ENCODE measurements at places on chromosomes 6 and 20.

DNA sequence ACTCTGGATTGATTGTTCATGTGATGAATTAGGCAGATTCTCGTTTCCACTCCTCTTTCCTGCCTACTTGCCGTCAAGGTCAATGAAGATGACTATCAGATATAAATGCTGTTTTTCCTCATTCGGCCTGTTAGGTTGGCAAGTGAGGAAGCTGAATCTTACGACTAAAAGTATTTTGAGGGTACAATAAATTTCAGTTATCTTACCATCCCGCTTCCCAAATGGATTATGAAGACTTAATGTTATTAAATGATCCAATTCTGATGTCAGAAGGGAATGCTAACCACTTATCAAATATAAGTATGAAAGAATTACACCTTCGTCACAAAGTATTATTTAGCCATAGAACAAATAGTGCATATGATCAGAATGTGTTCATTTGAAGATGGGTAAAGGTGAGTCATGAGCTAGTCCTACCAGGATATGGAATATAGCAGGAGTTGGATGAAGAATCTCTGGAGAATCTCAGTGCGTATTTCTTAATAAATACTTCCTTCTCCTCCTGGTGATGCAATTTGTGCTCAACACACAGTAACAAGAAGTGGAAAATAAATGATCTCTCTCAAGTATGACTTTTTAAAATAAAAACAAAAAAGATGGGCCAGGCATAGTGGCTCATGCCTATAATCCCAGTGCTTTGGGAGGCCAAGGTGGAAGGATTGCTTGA lies 4.6 kb downstream of the GPLD1 start:
- DNase-seq = no peak

GRCh38 chr6:166940643-166941068 lies 15.7 kb downstream of the RNASET2 start:
- DNase-seq = no peak

GRCh38 chr20:52179331-52180179 lies 12.0 kb downstream of the ZFP64 start:
- peak; percentile 28 for DNase-seq

DNA sequence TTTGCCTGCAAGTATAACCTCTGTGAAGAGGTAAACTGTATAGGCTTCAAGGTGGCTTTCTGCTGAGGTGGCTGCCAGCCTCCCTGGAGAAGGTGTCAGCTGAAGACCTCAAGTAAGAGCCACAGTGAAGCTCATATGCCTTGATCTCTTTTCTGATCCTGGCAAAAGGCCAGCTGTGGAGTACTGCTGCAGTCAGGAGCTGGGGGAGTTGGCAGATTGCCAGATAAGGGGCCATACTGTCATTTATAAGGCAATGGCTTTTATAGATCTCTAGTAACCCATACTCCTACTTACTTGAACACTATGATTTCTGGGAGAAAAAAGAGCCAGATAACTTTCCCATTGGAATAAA lies 8.8 kb upstream of the CEP85L start:
- DNase-seq = peak; percentile 59

DNA sequence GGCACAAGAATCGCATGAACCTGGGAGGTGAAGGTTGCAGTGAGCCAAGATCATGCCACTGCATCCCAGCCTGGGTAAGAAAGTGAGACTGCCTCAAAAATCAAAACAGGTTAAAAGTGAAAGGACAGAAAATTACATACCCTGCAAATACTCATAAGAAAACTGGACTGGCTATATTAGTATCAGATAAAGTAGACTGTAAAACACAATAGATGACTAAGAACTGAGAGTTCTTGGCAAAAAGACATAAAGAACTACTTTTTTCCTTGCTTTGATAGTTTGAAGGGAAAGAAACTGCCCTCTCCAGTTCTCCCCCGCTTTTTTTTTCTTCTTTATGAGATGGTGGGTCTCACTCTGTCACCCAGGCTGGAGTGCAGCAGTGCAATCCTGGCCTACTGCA lies 17.0 kb downstream of the SNX3 start:
- DNase-seq = no peak

DNA sequence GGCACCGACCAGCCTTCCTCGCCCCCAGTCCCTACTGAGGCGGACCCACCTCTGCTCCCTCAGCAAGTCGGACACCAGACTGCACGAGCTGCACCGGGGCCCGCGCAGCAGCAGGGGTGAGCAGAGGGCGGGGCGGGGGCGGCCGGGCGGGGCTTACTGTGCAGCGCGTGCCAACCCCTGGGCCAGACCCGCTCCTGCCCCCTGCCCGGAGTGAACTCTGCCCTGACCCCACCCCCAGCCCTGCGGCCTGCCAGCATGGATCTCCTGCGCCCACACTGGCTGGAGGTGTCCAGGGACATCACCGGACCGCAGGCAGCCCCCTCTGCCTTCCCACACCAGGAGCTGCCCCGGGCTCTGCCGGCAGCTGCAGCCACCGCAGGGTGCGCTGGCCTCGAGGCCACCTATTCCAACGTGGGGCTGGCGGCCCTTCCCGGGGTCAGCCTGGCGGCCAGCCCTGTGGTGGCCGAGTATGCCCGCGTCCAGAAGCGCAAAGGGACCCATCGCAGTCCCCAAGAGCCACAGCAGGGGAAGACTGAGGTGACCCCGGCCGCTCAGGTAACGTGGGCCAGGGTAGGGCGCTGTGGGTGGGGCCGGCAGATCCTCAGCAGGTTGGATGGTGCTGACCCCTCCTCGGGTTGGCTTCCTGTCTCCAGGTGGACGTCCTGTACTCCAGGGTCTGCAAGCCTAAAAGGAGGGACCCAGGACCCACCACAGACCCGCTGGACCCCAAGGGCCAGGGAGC lies 1.5 kb upstream of the SLC2A4RG start:
- peak; percentile 37 for DNase-seq

DNA sequence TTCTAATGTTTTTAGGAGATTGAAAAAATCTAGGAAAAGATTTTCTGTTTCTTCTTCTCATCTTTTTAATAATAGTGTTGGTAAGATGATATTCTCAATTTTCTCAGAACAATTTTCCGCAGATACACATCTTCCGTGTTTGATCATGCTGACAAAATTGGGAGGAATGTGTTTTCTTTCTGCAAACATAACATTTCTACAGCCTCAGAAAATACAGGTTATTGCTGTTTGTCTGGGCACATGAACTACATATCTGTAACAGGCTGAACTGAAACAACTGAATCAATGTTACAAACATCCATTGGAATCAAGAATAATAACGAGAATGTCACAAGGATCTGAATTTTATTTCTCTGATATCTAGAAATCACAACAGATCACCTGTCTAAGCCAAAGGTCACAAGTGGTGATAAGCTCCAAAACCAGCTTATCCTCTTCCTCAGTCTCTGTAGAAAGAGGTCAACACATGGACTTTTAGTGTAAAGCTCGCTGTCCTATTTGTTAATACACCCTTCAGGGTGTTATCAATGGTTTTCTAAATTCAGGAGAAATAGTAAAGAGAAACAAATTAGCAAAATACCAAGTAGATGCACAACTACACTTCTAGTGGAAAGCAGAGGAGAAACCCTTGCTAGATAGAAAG lies 197.3 kb upstream of the MARCKS start:
- no peak for DNase-seq

GRCh38 chr6:90111387-90111786 lies 185.3 kb downstream of the BACH2 start:
- no peak for DNase-seq

DNA sequence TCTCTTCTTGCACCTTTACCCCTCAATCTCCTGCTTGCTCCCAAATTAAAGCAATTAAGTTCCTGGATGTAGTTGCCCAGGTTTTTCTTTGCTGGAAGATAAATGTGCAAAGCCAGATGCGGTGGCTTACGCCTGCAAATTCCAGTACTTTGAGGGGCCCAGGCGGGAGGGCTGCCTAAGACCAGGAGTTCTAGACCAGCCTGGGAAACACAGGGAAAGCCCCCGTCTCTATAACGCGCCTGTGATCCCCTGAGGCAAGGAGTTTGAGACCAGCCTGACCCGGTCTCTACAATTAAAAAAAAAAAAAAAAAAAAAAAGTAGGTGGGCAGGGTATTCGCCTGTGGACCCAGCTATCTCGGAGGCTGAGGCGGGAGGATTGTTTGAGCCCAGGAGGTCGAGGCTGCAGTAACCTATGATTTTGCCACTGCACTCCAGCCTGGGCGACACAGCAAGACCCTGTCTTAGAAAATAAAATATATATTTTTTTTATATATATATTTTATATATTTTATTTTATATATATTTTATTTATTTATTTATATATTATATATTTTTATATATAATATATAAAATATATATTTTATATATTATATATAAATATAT lies 461 bp upstream of the DCDC2 start:
- DNase-seq = no peak

DNA sequence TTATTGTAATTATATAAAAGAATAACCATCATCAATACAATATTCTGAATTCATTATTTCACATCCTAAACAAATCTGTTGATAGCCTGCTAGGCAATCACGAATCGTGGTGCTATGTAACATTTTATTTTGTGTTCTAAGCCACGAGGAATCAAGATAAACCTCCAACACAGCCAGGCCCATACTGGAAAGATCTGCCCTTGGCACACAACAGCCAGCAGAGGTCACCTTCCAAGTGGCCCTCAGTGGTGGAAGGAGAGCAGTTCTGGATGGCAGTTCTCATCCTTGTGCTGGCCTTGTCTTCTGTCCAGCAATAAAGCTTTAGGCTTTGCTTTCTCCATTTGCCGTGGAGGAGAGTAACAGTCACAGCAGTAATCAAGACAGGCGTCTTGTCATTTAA lies 13.2 kb downstream of the ZNF831 start:
- DNase-seq = no peak

- DNase-seq = no peak
Measured at GRCh38 chr6:55182016-55182650, 7.8 kb downstream of the HCRTR2 start.

DNA sequence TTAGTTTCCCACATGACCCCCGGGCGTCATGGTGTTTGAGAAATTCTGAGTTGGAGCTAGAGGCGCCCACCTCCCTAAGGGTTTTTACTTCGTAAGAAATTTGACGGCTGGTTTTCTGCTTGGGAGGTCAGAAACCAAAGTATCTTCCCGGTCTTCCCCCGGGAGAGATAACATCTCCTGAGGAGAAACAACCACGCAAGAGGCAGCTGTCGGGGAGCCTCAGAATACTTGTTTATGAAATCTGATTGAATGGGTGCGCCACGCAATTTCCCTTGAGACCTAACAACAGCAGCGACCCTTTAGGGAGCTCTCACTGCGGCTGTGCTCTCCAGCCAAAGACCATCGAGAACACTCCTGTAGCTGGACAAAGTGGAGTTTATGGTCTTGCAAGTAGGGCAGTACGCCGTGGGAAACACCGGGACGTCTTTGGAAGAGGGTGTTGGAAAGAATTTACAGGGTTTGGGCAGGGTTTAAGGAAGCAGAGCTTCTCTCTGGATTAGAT lies 608 bp upstream of the EIF2S2 start:
- DNase-seq = no peak

DNA sequence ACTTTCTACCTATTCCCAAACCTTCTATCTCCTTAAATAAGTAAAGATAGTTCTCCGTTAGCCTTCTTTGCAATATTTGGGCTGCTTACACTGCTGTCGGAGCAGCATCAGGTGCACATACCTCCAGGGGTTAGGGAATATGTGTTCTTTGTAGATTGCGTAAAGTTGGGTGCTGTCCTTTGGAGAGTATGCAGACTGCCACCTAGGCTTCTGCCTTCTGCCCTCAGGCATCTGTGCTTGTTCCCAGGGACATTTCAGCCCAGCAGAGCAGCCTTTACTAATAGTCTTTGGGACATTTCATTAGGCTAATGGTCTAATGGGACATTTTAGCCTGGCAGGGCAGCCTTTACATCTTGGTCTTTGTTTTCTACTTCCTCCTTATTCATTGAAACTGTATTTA lies 260.6 kb downstream of the TPBG start:
- DNase-seq = no peak

DNA sequence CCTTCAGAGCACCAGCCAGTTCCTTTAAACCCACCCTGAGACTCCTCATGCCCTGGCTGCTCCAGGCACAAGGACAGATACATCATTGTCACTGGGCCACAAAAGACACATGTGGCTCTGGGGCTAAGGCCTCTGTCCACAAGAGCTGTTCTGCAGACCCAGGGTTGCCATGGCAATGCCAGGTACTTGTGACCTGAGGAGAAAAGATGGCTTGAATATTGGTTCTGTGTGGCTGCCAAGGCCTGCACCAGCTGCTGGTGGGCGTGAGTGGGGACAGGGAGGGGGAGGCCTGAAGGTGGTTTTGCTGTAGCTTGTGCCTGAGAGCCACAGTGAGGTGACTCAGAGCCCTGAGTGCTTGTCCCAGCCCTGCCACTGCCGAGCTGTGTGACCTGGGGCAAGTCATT lies 31.8 kb downstream of the SAYSD1 start:
- peak; percentile 30 for DNase-seq

- DNase-seq = no peak
Measured at GRCh38 chr20:35048739-35049138, 43.9 kb downstream of the TRPC4AP start.

GRCh38 chr20:63748934-63749270 lies 9.3 kb downstream of the SLC2A4RG start:
- no peak for DNase-seq

DNA sequence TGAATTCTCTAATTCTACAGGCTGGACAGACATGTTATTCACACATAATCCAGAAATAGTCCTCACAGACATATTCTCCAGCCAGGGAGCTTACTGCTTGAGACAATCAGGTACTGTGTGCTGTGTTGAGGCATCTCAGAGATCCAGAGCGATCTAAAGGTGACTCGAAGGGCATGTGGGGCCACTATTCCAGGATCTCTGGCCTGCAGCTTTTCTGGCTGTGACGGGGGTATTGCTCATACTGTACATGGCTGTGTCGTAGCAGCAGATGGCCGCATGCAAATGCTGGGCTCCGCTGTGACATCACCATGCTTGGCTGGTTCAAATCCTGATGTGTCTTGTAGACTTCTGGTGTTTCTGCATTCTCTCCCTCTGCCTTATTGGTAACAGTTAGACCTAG lies 37.8 kb downstream of the CD109 start:
- DNase-seq = no peak

- no peak for DNase-seq
Measured at GRCh38 chr20:42041000-42041565, 422.9 kb upstream of the CHD6 start.

All from activated naive CD8-positive, alpha-beta T cell treated with anti-CD3 and anti-CD28 coated beads, Interleukin-2, amount 50 U/mL, for 24 hours (primary cell).